ENCODE measurements at places on chromosomes 6 and 20.

DNA sequence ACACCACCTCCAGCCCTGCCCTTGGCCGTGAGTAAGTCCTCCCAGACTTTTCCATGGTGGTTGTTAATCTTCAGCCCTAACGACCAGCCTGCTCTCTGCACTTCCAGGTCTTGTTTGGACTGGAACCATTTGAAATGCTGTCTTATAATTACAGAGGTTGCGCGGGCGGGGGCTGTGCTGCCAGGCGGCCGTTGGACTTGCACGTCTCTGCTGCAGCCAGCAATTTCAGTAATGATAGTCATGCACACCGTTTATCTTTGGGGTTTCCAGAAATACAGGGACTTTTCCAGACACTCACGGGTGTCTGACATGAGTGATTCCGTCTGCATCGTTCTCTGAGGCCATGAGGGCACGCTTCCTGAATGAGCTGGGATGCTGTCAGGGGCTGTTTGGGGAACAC is 118.2 kb downstream of the BMP7 start:
- no peak for DNase-seq

DNA sequence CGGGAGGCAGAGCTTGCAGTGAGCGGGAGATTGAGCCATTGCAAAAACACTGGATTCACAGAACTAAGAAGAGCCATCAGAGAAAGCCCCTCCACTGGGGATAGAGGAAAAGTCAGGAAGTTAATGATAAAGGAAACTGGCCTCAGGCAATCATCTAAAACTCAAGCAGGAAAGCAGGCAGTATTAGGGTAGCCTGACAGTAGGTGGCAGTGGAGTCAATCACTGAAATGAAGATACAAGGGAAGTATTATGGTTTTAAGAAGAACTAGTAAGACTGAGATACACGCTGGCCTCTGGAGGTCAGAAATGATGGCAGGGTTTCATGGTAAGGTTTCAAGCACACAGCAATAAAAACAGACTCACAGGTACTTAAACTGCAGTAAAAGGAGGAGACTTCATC is 578.3 kb downstream of the HACE1 start:
- no peak for DNase-seq

DNA sequence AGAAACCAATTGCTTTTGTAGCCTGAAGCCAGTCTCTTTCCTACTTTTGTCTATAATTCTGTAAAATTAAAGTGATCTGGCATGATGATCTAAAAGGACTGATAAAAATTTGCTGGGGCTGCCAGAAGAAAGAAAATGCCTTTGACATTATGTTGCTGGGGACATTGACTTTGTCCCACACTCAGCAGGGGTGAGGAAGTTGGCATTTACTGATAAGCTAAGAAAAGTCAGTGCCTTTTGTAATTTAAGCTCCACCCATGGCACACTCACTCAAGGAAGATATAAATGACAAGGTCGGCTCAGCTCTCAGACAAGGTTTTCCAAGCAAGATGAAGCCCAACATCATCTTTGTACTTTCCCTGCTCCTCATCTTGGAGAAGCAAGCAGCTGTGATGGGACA is at the start of gene SEMG1:
Gene SEMG1 (plus strand): TSS at position 309 of the 400 bp plus-strand sequence. CDS start 21 bp downstream, at position 330.
- no peak for DNase-seq

GRCh38 chr6:77619114-77619513 is 33.7 kb upstream of the MEI4 start:
- no peak for DNase-seq

GRCh38 chr6:22956029-22956681 is 386.8 kb downstream of the HDGFL1 start:
- DNase-seq = no peak

DNA sequence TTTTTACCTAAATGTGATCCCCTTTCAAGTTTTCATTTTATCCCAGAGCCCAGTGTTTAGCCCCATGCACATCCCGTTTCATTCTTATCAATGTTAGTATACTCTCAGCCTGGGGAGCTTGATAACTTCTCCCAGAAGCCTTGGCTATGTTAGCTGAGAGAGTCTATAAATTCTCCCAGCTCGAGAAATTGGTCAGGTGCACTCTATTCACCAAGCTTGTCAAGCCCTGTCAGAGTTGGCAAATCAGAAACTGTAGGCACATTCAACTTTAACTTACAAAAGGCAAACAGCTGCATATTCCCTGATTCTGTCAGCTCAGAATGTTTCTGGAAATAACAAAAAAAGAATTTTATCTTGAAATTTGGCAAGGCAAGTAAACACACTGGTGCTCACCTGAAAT is 62.2 kb upstream of the IMPG1 start:
- DNase-seq = no peak

- DNase-seq = no peak
Observed at GRCh38 chr6:85865420-85866369, 223.0 kb upstream of the SYNCRIP start.

GRCh38 chr6:125222531-125223455 is 69.2 kb downstream of the TPD52L1 start:
- DNase-seq = no peak

Data from CD4-positive, alpha-beta T cell treated with Interleukin-4 for 4 hours (primary cell).